ENCODE measurements at places on chromosomes 3 and 15.
A peak's percentile ranks its signal among the peaks of the same experiment; 100 is the strongest.

GRCh38 chr15:47794252-47794914 is 77.1 kb downstream of the SEMA6D start:
- H3K4me3 ChIP-seq: no peak overlapping the region
- no peaks in the 10 kb centered on the region for H3K27me3 ChIP-seq
- no peak for DNase-seq
- peak overlapping the region; percentile 65 for H3K27ac ChIP-seq

GRCh38 chr15:67468416-67468815 is 52.5 kb upstream of the C15orf61 start:
- DNase-seq: no peak
- no peaks in the 10 kb centered on the region for H3K4me1 ChIP-seq
- H3K36me3 ChIP-seq: no peaks in the 10 kb centered on the region
- no peak overlapping the region for H3K4me3 ChIP-seq

DNA sequence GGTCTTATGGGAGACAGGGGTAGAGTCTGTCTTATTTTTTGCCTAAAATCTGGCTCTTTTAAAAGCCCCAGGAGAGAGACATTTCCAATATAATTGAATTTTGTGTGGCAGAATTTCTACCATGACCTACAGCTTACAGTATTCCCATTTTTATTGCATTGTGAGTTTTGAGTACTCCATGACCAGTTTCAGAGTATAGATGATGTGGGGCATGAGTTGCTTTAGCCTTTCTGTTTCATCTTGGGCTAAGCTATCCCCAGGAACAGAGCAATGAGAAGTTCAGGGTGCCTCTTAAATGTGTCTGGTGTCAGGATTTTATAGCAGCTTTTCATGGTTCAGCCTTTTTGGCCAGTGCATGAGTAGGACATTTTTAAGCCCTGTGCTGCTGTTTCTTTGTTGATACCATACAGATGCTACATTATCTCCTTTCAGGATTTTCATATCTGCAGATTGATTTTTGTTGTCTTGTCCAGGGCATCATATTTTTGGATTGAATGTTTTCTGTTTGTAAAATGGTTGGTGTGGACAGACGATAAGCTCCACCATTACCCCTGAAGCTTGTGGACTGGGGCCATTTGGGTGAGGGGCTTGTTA is 3.5 kb downstream of the ABHD2 start:
- H3K4me3 ChIP-seq: no peak overlapping the region
- DNase-seq: no peak
- H3K27me3 ChIP-seq: no peaks in the 10 kb centered on the region
- H3K4me1 ChIP-seq: peaks cover 32% of the 10 kb centered on the region
- peak overlapping the region; percentile 91 for H3K27ac ChIP-seq
- H3K36me3 ChIP-seq: peaks cover 31% of the 10 kb centered on the region

- H3K27me3 ChIP-seq: no peaks in the 10 kb centered on the region
- peak overlapping the region; percentile 73 for H3K4me3 ChIP-seq
- peaks cover 4% of the 10 kb centered on the region for H3K4me1 ChIP-seq
- H3K27ac ChIP-seq: peak overlapping the region; percentile 78
- H3K36me3 ChIP-seq: peaks cover under 1% of the 10 kb centered on the region
These were observed 842 bp downstream of the PCCB start for GRCh38 chr3:136250903-136251460.

DNA sequence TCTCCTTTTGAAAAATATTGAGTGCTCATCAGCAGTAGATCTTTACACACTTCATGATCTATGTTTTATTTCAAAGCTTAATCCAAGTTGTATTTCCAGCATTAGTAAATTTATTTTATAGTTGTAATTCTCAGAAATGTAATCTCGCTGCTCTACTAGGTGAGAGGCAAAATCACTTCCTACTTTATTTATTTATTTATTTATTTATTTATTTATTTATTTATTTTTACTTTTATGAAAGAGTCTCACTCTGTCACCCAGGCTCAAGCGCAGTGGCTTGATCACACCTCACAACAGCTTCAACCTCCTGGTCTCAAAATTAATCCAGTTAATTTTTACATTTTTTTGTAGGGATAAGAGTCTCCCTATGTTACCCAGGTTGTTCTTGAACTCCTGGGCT is 127.9 kb downstream of the CHL1 start:
- no peak overlapping the region for H3K27ac ChIP-seq
- H3K4me3 ChIP-seq: no peak overlapping the region
- no peak for DNase-seq
- H3K4me1 ChIP-seq: no peaks in the 10 kb centered on the region

- H3K36me3 ChIP-seq: no peaks in the 10 kb centered on the region
- H3K4me3 ChIP-seq: no peak overlapping the region
- H3K27me3 ChIP-seq: no peaks in the 10 kb centered on the region
- DNase-seq: no peak
- no peak overlapping the region for H3K27ac ChIP-seq
These were observed 769.8 kb upstream of the NECTIN3 start for GRCh38 chr3:110301781-110302180.

DNA sequence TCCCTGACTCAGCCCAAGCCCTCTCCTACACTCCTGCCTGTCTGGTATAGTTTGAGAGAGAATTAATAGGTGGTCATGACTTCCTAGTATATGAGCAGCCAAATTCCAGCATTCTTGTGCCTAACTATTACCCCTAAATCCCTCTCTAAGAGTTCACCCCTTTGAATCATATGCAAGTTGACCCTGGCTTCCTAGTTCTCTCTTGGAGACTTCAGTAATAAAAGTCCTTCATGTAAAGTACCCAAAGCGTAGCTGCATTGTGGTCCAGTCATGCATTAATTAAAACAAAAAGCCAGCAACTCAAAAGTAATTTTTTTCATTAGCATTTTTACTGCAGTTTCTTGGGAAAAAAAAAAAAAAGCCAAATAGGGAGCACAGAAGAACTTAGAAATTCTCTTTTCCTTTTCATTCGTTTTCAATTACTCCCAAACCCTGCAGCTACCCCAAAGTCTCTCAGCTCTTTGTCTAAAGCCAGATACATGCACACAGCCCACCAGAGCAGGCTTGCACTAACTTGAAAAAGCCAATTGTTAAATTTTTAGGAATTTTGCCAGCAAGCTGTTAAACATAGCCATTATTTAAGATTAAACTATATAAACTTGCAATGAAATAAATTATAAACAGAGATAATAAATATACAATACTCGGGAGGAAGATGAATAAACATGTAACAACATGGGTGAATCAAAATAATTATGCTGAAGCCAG is 50.1 kb upstream of the STT3B start:
- no peak for DNase-seq
- H3K27me3 ChIP-seq: no peaks in the 10 kb centered on the region
- H3K27ac ChIP-seq: no peak overlapping the region

DNA sequence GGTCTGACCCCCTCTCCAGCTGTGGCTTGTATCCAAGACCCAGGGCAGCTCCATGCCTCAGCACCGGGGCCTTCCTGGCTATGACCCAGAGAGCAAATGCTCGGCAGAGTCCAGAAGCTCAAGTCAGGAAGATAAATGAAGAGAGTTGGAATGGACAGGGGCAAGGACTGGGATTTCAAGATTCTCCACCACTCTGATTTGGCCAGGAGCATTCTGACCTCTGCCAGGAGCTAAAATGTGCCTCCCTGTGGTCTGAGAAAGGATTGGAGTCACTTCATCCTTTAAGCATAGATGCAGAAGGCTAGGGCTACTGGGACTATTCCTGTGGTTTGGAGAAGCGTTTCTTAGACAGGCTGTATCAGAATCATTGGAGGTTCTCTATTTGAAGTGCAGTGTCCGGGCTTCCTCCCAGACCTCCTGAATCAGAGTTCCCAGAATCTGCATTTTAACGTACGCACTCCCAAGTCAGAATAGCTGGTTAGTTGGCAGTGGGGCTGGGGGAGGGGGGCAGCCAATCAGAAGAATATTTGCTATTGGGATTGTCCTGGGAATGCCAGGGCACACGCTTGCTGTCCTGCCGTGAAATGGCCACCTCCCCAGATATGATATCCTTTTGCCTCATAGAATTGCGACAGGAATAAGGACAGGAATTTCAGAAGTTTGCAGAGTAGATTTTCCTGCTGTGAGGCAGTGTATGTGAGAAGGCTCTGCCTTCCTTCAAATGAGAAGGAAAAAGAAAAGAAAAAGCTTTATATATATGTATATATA is 57.4 kb downstream of the HRH1 start:
- no peak overlapping the region for H3K4me3 ChIP-seq
- peak overlapping the region; percentile 78 for H3K27ac ChIP-seq
- peaks cover 26% of the 10 kb centered on the region for H3K36me3 ChIP-seq
- peaks cover 34% of the 10 kb centered on the region for H3K4me1 ChIP-seq
- no peaks in the 10 kb centered on the region for H3K27me3 ChIP-seq

GRCh38 chr3:193905541-193906396 is 230.2 kb upstream of the HES1 start:
- H3K27me3 ChIP-seq: no peaks in the 10 kb centered on the region
- H3K4me1 ChIP-seq: no peaks in the 10 kb centered on the region
- no peak overlapping the region for H3K4me3 ChIP-seq

DNA sequence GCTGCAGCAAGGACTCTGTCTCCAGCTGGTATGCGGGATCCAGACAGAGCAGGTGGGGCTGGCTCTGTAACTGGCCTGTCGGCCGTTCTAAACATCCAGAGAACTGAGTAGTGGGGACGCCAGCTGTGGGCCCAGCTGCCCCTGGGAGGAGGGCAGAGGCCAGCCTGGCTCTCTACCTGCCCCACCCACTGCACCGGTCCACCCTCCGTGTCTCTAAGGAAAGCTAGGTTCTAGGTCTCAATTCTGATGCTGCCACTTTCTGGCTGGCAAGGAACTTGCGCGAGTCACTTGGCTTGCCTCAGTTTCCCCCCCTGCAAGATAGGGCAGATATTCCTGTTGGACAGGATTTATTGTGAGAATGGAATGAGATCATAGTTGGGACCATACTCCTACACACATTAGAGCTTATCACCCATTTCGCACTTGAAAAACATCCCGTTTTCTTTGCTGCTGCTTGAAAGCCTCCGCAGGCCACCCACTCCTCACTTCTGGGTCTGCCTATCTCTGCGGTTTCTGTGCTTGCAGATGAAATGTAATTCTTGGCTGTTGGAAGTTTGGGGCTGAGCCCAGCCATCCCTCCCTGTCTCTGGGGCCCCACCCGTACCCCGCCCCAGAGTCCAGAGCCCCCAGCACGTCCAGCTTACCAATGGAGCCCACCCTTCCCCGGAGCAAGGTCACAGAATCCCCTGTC is 65.8 kb downstream of the IQSEC1 start:
- H3K4me1 ChIP-seq: no peaks in the 10 kb centered on the region
- DNase-seq: no peak
- no peak overlapping the region for H3K4me3 ChIP-seq
- no peaks in the 10 kb centered on the region for H3K27me3 ChIP-seq
- no peaks in the 10 kb centered on the region for H3K36me3 ChIP-seq

- no peaks in the 10 kb centered on the region for H3K27me3 ChIP-seq
- no peak overlapping the region for H3K4me3 ChIP-seq
- H3K36me3 ChIP-seq: peaks cover 3% of the 10 kb centered on the region
- no peak for DNase-seq
- H3K27ac ChIP-seq: no peak overlapping the region
- H3K4me1 ChIP-seq: no peaks in the 10 kb centered on the region
These were observed 11.9 kb downstream of the VGLL4 start for GRCh38 chr3:11631820-11632219.

GRCh38 chr3:11059090-11059798 is 66.7 kb downstream of the SLC6A1 start:
- H3K27ac ChIP-seq: no peak overlapping the region
- H3K4me3 ChIP-seq: no peak overlapping the region
- no peaks in the 10 kb centered on the region for H3K27me3 ChIP-seq
- no peak for DNase-seq

GRCh38 chr15:58010983-58011382 is 54.5 kb downstream of the ALDH1A2 start:
- H3K27me3 ChIP-seq: no peaks in the 10 kb centered on the region
- peaks cover 7% of the 10 kb centered on the region for H3K4me1 ChIP-seq
- no peaks in the 10 kb centered on the region for H3K36me3 ChIP-seq
- no peak overlapping the region for H3K27ac ChIP-seq
- H3K4me3 ChIP-seq: no peak overlapping the region
- DNase-seq: no peak

Measured in RWPE2 (cell line).